ENCODE measurements at places on chromosomes 12 and 14. TPM values are rescaled to one million over a fixed set of nuclear protein-coding genes. Genes with fewer than 3 reads are reported as not detected.

TGM1 gene
- total RNA-seq, result 3.2 TPM

SLC25A47 gene
- total RNA-seq, result not detected

GRCh38 chr12:75877763-75878621 is 153.6 kb downstream of the PHLDA1 start:
- H3K4me1 ChIP-seq, result no peaks in the 10 kb centered on the region
- H3K36me3 ChIP-seq, result no peaks in the 10 kb centered on the region
- H3K4me3 ChIP-seq, result no peak overlapping the region
- H3K27ac ChIP-seq, result no peak overlapping the region
- H3K27me3 ChIP-seq, result no peaks in the 10 kb centered on the region

- no peaks in the 10 kb centered on the region for H3K36me3 ChIP-seq
- H3K4me1 ChIP-seq, result no peaks in the 10 kb centered on the region
- no peaks in the 10 kb centered on the region for H3K27me3 ChIP-seq
- no peak overlapping the region for H3K4me3 ChIP-seq
- DNase-seq, result no peak
- H3K27ac ChIP-seq, result no peak overlapping the region
Observed at GRCh38 chr14:50254248-50254647, 22.9 kb upstream of the SOS2 start.

DNA sequence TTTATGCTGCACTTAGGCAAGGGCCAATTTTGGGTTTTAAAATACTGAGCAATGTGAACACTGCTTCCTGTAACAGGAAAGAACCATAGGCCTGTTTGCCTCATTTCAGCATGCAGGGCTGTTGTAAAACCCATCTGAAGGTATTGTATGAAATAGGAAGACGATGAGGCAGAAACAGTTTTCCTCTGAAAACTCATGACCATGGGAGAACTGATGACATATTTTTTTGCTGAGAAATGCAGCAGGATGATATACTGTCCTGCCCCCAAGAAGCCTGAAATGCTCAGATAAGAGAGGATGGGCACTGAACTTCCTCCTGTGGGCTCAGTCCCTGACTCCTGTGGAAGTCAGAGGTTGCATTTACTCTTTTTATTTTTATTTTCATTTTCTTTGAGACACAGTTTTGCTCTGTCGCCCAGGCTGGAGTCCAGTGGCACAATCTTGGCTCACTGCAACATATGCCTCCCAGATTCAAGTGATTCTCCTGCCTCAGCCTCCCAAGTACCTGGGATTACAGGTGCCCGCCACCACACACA is 17.4 kb downstream of the PYGL start:
- peak overlapping the region; percentile 4 for H3K27ac ChIP-seq
- H3K36me3 ChIP-seq, result no peaks in the 10 kb centered on the region
- no peak overlapping the region for H3K4me3 ChIP-seq

DNA sequence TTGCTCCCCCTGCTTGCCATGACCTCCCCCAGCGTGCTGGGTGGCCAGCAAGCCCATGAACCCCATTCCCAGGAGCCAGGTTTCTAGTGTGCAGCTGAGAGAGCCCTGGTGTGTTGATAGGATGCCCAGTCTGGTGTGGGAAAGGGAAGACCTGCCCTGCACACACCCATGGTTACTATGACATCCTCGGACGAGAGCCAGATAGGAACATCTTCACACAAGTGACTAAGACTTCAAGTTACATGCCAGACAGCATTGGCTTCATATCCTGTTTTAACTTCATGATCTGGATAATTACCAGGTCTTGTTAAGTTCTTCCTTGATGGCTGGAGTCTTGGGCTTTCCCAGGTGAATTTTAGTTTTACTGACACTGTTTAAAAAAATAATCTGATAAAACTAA is 196.6 kb upstream of the EGLN3 start:
- no peak for DNase-seq
- no peaks in the 10 kb centered on the region for H3K27me3 ChIP-seq
- no peaks in the 10 kb centered on the region for H3K4me1 ChIP-seq
- H3K4me3 ChIP-seq, result no peak overlapping the region

DNA sequence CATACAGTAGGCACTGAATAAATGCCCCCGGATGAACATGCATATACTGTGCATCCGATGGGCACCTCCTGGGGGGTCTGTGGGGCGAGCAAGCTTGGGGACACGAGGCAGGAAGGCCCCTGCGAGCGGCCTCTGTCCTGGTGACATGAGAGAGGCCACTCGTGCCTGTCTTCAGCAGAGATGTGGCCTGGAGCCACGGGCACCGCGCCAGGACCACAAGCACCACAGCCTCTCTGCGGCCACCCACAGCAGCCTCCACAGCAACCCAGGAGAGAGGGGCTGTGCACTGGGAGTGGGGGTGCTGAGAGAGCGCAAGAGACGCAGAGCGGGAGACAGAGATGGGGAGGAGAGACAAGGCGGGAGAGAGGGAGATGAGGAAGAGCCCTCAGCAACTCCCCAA is 118.5 kb downstream of the RFLNA start:
- H3K4me3 ChIP-seq, result no peak overlapping the region
- no peaks in the 10 kb centered on the region for H3K4me1 ChIP-seq
- H3K27me3 ChIP-seq, result no peaks in the 10 kb centered on the region
- DNase-seq, result no peak
- H3K36me3 ChIP-seq, result no peaks in the 10 kb centered on the region

STYK1 gene
- 2.1 TPM for total RNA-seq

DNA sequence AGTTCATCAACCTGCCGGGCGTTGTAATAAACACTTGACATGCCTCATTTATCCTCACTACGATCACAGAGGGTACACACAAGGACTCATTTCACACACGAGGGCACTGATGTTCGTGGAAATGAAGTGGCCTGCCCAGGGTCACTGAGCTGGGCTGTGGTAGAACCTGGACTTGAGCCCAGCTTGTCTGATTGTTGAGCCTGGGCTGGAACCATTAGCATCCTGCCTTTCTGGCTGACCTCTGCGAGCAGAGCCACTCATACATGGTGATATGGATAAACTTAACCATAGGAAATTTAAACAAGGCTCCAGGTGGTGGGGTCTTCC is 16.6 kb upstream of the JDP2 start:
- H3K27ac ChIP-seq, result no peak overlapping the region
- no peaks in the 10 kb centered on the region for H3K27me3 ChIP-seq
- no peak overlapping the region for H3K4me3 ChIP-seq
- no peak for DNase-seq
